Activated naive CD4-positive, alpha-beta T cell treated with anti-CD3 and anti-CD28 coated beads, Interleukin-2, amount 50 U/mL, for 16 hours (primary cell): ENCODE measurements at places on chromosomes 5 and 9.

DNA sequence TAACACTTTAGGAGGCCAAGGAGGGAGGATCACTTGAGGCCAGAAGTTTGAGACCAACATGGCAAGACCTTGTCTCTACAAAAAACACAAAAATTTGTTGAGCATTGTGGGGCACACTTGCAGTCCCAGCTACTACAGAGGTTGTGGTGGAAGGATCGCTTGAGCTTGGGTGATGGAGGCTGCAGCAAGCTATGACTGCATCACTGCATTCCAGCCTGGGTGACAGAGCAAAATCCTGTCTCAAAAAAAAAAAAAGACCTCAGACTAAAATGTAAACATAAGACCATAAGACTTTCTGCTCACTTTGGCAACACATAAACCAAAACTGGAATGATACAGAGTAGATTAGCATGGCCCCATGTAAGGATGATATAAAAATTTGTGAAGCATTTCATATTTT is 24.6 kb upstream of the NANS start:
- no peak for DNase-seq

DNA sequence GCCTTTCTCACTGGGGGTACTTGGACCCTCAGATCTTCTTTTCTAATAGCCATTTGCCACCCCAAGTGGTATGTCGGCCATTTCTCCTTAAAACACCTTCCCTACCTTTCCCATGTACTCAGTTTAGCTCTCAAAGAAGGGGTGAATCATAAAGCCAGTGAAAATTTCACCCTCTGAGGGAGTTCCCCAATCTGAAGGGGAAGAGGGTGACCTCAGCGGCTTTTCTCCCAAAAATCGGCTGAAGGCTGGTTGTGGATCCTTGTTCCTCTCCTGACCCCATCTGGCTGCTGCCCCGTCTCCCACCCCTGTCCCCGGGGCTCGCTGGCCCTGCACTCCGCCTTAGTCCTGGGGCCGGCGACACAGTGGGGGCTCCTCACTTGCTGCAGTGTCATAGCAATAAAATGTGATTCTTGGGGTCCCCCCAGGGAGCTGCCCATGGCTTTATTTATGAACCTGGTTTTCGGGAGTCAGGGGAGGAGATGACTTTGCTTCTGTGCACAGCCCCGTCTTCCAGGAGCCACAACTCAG is 17.3 kb upstream of the LTC4S start:
- no peak for DNase-seq

GRCh38 chr5:133706506-133707430 is 94.4 kb upstream of the FSTL4 start:
- no peak for DNase-seq

DNA sequence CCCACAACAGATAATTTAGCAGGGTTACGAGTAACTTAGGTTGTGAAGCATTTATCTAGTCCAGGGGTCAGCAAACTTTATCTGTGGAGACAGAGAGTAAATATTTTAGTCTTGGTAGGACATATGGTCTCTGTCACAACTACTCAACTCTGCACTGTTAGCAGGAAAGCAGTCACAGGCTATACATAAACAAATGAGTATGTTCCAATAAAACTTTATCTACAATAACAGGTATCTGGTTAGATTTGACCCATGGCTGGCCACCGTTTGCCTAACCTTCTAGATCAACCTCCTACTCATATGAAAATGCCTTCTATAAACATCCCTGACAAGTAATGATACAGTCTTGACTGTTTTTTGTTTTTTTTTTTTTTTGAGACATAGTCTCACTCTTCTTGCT is 13.0 kb upstream of the HK3 start:
- no peak for DNase-seq

- DNase-seq: no peak
Measured at GRCh38 chr5:172334641-172335040, 51.1 kb upstream of the UBTD2 start.

DNA sequence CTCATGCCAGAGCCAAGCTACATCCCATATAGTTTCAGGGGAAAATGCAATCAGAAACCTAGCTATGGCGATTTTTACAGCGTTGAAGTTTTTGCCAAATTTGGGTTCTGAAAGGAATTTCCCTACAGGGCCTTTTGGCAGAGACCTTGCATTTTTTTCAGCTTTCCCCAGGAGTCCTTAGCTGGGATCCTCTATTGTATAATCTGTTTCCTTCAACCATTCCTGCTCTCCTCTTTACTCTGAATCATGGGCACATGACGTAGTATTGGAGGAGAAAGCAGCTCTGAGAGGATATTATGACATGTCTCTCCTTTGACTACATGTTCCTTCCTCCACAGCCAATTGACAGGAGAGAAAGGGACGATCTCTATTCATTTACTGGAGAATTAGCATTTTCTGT is 118.5 kb upstream of the ERCC6L2 start:
- no peak for DNase-seq

DNA sequence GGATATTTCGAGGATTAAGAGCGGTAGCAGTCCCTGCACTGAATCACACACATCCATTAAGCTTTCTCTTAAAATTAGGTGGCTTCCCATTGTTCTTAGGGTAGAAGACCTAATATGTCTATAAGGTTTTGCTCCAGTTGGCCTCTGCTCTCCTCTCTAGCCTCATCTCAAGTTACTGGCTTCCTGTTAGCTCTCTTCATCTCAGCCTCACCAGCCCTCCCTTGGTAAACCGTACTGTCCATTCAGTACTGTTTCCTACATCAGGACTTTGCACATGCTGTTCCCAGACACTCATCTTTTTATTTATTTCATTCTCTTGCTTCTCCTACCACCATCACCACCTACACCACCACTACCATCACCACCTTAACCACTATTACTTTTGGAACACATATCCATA is 428.6 kb downstream of the PDE4D start:
- DNase-seq: no peak

GRCh38 chr9:5191985-5192384 is 6.5 kb upstream of the INSL6 start:
- no peak for DNase-seq

DNA sequence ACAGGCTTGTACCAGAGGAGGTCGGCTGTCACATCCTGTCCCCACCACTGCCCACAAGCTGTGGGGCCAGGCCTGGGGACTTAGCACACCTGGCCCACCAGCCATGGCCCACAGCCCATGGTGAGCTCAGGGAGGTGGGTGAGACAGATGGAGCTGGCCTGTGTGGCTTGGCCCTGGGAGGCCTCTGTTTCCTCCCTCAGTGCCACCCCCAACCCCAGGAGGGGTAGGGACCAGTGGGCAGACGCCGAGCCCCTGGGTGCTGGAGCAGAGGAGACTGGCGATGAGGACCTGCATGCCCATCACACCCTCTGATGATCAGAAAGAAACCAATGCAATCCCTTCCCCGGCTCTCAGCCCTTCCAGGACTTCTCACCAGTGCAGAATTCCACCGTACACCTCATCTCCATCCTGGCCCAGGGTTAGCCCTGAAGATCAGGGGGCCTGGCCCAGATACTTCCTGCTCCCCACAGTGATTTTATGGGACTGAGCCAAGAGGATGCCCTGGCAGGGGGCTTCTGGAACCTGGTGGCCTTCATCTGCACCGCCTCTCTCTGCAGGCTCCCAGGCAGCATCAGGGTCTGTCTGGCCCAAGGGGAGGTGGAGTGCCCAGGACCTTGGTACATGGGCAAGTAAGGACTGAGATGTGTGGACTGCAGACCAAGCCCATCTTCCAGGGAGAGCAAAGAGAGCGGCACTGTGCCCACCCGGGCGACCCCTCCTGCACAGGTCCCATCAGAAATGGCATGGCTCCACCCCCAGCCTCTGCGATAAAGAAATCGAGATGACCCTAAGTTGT is 16.9 kb upstream of the NKD2 start:
- DNase-seq: no peak

DNA sequence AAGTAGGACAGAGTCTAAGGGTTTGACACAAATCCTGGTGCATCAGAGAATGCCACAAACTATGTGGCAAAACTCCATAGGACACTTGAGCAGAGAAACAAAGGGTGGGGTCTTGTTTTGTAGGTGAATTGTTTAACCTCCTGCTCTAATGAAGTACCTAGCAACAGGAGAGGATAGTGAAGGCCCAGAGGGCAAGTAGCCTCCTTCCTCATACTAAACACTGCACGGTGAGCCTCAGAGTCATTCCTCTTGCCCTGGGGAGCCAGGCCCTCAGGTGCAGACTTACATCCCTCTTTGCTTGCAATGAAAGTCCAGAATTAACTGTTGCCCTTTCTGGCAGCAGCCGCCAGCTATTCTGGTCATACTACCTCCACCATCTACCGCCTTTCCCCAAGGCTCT is 166.1 kb downstream of the DROSHA start:
- DNase-seq: no peak

DNA sequence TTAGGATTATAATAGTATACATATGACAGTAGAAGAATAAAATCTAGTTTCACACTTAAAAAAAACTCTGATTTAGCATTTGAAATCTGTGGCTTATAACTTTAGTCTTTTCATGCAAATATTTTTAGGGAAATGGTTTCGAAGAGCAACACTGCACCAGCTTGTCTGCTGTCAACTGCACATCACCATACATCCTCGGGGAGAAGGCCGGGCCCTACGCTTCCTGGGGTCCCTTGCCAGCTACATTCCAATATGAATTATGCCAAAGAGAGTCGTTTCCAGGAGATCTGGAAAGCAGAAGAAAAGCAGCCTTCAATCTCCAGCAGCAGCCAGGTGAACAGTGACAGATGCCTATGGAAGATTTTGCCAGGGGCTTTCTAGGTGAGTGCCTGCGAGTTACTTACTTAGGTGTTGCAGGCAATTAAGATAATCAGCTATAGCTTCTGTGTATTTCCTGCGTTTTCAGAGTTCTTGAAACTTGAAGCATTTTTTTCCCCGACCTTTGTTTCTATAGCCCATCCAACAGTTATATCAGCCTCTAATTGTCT is 166.8 kb downstream of the TRPM3 start:
- no peak for DNase-seq

- DNase-seq: no peak
Measured at GRCh38 chr9:2991292-2991691, 147.4 kb upstream of the PUM3 start.

- no peak for DNase-seq
Measured at GRCh38 chr5:87886164-87886563, 382.5 kb downstream of the TMEM161B start.

DNA sequence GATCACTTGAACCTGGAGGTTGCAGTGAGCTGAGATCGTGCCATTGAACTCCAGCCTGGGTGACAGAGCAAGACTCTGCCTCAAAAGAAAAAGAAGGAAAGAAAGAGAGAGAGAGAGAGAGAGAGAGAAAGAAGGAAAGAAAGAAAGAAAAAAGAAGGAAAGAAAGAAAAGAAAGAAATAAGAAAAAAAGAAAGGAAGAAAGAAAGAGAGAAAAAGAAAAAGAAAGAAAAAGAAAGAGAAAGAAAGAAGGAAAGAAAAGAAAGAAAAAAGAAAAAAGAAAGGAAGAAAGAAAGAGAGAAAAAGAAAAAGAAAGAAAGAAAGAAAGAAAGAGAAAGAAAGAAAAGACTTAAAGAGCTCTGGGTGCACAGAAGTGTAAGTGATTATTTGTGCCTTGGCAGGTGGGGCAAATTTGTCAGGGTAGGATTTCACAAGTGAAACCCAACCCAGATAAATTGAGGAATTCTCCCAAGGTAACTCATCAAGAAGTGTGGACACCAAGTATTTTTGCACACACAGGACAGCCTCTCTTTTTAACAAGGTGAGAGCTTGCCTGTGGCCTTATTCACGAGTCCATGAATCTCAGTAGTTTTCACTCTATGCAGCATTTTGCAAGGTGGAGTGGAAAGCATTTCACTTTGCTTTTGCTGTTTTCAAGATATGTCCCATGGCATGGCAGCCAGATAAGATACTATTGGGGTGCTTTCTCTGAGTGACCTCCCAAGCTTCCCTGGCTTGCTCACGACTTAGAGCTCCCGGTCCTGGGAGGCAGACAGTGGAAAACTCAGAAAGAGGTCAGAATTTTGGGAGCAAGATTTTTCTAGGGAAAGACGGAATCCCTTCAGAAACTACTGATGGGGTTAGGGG is 57.8 kb downstream of the C9orf153 start:
- DNase-seq: no peak

DNA sequence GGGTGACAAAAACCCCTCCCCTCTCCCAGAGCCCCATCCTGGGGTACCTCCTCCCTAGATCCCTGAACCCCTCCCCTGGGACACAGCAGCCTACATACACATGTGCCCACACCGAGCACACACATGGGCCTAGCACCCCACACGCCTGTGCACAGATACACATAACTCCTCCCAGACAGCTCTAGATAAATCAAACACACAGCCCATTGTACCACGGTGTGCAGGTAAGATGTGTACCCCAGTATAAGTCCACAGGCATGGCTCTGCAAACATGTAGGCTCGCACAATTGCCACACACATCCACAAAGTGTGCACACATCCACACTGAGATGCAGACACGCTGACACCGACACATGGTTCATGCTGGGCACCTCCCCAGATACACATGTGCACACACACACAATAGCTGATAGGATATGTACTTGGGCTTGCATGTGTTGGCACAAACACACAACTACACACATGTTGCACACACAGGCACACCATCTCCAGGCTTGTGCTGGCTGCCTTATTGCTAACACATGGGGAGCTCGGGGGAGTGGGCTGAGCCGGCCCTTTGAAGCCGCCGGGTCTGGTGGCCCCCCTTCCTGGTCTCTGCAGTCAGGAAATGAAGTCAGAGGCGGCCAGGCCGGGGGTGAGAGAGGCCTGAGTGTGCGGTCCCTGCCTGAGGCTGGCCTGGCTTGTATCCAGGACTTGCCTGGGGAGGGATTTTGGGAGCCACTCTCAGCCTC is 30.2 kb downstream of the GOLGA2 start:
- no peak for DNase-seq

DNA sequence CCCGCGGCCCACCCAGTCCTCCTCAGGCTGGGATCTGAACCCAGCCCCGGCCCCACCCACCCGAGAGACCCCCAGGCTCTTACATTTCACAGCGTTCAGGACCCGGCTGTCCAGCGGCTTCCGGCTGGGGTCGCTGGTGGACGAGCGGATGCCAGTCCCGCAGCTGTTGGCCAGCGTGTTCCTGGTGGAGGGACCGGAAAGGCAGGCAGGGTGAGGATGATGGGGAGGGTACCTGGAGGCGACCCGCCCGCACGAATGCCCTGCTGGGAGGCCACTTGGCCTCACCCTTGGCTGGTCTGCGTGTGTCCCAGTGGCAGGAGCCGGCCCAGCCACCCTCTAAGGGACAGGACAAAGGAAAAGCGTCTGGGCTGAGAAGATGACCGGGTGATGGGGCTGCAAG is 51.9 kb upstream of the UBAC1 start:
- no peak for DNase-seq

- DNase-seq: no peak
Measured at GRCh38 chr9:99533421-99533820, 288.3 kb upstream of the NR4A3 start.
